Effector CD4-positive, alpha-beta T cell (primary cell): ENCODE measurements at places on chromosomes 1 and 21.

- peak; percentile 9 for DNase-seq
Observed at GRCh38 chr1:183685112-183685713, 32.1 kb upstream of the APOBEC4 start.

DNA sequence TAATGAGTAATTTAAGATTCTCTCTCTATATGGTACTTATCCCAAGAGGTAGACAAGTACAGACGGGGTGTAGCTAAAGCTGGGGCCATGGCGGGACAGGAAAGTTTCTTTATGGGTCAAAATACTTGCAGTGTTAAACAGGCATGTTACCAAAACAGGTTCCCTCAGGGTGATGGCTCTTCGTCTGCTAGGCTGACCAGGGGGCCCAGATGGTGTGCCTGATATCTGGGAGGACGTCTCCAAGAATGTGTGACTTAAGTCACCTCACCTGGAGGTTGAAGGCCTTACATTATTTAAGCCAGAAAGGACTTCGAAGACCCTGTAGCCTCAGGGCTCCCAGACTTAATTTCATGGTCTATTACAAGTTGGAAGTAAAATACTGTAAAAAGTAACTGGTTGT, 52.7 kb upstream of the FMOD start:
- DNase-seq = no peak

DNA sequence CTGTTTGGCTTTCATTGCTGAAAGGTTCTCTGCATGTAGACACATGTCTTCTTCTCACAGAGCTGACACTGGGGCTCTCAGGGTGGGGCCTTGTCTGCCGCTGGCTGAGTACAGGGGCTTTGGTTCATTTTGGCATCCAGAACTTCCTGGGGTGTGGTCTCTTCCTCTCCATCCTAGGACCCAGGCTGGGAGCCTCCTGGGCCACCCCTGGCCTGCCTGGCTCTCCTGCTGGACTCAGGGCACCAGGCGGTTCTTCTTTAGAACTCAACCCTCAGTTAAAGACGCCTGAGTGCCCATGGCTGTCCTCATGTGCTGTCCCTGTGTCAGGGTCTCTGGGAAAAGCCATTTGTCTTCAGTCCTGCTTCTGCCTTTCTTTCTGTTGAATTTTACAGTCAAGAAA, 5.5 kb upstream of the KRTAP10-5 start:
- no peak for DNase-seq

DNA sequence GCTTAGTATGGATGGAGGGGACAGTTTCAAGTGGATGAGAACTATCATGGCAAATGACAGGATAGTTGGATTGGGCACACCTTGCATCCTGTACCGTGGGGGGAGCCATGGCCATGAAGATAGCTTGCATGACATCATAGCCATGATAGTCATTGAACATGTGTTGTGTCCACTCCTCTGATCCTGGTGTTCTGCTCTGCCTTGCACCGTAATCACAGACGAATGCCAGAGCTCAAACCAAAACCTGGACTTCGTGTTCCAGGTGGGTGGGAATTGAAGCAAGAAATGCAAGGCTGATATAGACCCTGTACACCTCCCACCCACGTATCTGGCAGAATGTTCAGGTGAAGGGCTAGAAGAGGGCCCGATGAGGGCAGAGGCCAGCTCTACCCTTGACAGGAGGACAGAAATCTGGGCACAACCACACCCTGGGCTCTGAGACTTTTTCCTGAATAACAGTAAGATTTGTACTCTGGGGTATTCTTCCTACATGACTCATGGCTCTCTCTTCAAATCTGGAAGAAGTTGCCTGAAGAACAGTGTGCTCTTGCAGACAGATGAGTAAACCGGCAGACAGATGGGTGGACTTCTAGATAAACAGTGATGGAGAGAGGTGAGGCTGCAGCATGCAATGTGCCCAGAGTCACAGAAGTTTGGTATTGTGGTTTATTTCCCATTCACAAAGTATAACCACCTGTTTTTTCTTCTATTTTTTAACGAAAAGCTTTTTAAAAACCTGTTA, 45.0 kb downstream of the KCNJ6 start:
- DNase-seq = no peak
